SJSA1 (cell line): ENCODE measurements at places on chromosomes 3 and 15. TPM values are rescaled to one million over a fixed set of nuclear protein-coding genes. Genes with fewer than 3 reads are reported as not detected.

DNA sequence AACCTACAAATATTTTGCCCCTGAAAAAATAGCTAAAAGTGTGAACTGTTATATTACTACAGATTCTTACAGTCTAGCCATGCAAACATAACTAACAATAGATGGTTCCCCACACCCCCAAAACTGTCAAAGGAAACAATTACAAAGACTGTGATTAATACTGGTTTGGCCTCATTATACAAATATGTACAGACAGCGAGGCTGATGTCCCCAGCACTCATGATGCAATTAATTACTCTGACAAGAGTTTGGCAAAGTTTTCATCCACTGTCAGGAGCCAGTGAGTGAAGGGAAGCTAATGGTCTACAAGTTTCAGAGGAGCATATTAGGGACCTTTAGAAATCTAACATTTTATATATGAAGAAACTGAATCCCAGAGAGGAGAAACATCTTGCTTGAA is 61.0 kb downstream of the HMG20A start:
- DNase-seq = peak; percentile 32

DNA sequence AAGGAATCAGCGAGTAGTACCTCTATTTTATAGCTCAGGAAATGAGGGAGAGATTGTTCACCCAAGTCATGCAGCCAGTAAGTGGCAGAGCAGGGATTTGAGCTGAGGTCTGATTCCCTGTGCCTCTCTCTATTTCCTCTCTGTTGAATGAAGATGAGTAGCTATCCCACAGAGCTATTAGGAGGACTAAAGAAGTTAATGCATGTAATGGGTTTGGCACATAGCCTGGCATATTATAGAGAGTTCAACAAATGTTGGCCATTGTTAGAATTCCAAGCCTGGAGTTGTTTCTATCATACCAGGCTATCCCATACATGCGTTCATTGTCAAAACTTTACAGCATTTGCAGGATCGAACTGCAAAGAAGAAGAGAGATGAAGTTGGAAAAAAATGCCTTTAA is 21.8 kb upstream of the KLHL6 start:
- DNase-seq = no peak

- DNase-seq = no peak
Observed at GRCh38 chr3:39810647-39811161, 1.3 kb downstream of the MYRIP start.

- DNase-seq = no peak
Observed at GRCh38 chr15:78909791-78910228, 35.0 kb downstream of the CTSH start.

DNA sequence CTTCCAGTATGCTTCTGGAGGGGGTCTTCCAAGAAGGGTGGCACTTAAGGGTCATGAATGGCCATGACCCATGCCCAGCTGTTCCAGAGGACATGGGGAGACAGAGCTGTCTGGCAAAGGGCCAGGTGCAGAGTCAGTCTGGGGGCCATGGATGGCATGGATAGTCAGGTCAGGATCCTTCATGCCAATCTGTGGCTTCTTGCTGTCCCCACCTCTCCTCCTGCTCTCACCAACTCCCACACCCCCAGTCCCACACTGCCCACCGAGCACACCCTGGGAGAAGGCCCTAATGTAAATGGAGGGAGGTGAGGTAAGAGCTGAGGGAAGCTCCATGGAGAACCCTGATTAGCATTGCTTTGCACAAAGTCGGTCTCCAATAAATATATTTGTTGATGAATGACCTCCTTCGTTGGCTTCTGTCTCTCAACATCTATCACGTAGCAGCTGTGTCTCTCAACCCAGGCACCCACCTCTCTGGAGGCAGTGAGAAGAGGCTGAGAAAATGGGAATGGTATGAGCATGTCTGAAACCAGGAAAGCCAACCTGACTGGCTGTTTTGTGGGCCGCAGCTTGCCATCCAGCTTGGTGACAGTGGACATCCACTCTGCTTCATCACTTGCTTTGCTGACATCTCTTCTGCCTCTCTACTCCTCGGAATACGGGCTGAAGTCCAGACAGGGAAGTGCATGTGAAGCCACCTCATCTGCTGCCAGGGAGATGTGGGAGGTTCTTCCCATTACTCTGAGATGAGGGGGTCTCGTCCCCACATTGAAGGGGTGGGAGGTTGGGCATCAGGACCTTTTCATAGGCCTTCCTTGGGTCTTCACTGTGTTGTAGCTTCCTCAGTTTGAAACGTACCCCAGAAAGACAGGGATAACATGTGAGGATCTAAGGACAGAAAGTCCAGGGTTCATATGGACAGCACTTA is 37.7 kb upstream of the RAB6B start:
- DNase-seq = no peak

Gene COMMD2
- 62.8 and 70.3 TPM in 2 replicates for total RNA-seq

Gene OCA2
- total RNA-seq = 0.11 TPM in 1 of 2 replicates, not detected in the other
